Stimulated activated CD4-positive, alpha-beta T cell treated with anti-CD3 and anti-CD28 coated beads, TNF-alpha, amount 100 ng/mL, for 1 hour (primary cell): ENCODE measurements at places on chromosomes 4 and X.

- DNase-seq = no peak
Observed at GRCh38 chr4:106650701-106651100, 282.1 kb upstream of the GIMD1 start.

DNA sequence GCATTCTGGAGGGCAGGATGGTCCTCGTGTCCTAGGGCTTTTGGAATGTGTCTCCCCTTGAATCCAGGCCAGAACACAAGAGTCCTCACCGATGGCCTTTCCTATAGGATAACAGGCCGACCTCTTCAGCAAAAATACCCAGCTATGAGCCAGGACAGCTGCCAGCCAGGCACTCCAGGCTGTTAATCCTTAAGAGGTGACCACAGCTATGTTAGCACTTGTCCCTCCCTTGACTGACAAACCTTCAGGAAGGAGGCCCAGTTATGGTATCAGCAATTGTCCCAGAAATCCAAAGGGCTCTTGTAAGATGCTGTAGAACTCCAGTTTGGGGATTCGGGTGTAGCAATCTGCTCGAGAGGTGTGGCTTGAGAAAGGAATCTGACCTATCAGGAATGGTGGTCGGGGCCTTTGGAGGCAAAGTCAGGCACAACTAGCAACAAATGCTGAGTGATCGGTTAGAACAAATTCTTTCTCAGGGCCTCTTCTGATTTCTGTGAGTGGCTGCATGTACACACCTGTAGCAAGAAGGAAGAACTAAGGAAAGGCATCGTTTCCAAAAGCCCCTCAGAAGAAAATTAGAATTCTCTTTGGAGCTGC is 54.6 kb downstream of the PTCHD1 start:
- DNase-seq = no peak

DNA sequence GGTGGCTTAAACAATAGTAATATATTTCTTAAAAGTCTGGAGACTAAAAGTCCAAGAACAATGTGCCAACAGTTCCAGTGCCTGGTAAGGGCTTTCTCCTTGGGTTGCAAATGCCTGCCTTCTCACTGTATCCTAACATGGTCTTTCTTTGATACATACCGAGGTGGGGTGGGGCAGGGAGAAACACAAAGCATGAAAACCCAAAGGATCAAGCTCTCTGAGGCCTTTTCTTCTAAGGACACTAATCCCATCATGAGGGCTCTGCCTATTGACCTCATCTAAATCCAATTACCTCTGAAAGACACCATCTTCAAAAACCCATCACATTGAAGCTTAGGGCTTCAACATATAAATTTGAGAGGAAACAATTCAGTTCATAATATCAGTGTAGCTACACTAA is 311.3 kb downstream of the GRID2 start:
- DNase-seq = no peak

- no peak for DNase-seq
Observed at GRCh38 chrX:53266914-53267313, 14.5 kb downstream of the IQSEC2 start.

DNA sequence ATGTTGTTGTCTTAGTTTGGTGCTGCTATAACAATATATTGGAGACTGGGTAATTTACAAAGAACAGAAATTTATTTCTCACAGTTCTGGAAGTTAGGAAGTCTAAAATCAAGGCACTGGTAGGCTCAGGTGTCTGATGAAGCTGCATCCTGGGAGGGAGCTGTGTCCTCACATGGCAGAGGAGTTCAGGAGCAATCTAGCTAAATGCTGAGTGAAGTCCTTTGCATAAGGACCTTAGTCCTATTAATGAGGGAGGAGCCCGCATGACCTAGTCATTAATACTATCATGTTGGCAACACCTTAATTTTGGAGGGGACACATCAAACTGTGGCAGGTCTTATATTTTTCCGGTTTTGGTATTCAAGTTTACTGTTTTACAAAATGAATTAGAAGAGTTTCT is 36.0 kb upstream of the NSUN7 start:
- DNase-seq = no peak

DNA sequence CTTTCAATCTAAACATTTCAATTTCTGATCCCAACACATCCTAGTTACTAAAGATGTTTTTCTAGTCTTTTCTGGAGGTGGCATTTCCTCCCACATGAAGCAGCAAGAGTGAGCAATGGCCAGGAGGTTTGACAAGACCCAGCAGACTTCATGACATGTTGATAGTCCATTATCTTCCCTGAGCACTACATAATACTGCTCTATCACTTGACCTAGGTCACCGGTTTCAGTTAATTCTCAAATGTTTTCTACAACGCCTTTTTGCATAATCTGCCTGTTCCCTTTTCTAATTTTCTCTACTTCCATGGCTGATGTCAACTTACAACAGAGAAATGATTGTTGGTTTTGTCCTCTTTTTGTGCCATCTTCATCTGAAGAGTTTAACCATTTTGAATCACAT is 62.0 kb upstream of the GPRIN3 start:
- no peak for DNase-seq

DNA sequence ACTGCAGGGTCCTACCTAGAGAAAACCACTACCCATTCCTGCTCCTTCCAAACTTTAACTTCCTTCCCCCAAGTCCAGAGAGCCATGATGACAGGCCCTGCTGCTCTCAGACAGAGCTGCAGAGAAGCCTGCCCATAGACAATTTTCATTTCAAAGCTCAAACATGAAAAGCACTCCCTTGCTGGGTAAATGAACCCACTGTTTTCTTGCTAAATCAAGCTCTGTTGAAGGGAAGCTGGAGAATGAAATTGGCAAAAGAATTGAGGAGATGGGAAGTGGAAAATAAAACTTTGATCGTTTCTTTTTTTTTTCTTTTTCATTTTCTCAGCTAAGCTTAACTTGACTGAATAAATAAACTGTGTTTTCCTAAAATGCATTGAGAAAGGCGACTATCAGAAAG is 331.1 kb upstream of the CPEB2 start:
- no peak for DNase-seq

- no peak for DNase-seq
Observed at GRCh38 chr4:121711263-121712000, 14.7 kb upstream of the ANXA5 start.

DNA sequence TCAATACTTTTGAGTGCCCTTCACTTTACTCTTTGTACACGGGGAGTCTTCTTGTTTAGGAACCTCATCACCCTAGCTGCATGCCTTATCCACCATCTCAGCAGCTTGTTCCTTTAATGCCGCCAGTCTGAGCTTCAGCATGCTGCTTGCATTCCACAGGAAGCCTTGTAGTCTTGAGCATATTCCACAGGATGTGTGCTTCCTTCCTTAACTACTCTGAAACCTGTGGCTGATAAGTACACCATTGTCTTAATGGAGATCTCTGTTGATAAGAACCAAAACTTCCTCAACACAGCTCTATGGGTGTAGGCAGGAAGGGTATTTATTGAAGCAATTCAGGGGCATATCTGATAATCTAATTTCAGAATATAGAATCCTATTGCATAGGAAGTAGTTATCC is 24.4 kb upstream of the CCNI start:
- DNase-seq = no peak

GRCh38 chr4:135282676-135283075 is 1081.1 kb upstream of the PABPC4L start:
- DNase-seq = no peak

- DNase-seq = no peak
Observed at GRCh38 chr4:92129408-92129994, 174.3 kb upstream of the GRID2 start.

DNA sequence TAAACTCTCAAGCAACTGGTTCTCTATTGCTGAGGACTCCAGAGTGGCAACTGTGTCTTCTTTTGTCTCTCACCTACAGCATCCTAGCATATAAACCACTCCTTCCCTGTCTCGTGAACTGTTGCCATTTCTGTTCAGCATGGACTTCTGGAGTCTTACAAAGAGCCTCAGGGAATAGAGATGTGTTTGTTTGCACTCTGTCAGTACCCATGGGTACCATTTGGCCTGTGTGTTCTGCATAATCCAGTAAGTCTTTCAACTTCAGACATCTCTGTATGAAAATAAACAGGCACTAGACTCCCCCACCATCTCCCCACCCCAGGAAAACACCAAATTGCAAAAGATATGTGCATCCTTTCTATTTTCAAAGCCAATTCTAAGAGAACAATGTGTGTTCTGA is 1351.6 kb upstream of the PABPC4L start:
- no peak for DNase-seq

GRCh38 chrX:11423362-11423818 is 130.2 kb downstream of the AMELX start:
- no peak for DNase-seq

DNA sequence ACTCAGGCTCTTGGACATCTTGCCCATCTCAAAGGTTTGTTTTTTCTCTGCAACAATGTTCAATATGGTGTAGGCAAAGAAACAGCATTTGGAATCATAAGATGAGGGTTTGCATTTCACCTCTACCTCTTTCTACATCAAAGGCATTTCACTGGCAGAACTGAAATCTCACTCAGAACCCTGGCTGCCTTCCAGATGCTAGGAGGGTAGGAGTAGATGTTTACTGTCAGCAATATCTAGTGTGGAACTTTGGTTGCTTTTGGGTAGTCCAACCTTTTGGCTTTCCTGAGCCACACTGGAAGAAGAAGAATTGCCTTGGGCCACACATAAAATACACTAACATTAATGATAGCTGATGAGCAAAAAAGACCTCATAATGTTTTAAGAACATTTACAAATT is 297.0 kb upstream of the KLF3 start:
- DNase-seq = no peak

DNA sequence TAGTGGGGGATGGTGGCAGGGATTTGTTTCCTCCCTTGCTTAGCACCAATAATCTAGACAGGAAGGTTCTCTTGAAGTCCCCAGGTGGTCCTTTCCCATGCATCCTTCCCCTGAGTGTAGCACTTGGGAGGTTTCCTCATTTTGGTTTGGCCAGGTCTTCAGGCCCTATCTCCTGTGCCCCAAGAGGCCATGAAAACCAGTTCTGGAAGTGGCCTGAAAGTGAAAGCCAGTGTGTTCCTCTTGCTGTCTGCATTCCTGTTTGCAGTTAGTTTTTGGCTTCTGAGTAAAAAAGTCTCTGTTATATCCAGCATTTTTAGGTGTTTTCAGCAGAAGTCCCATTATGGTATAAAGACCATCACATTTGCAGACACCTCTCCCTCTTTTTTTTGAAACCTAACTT is 59.5 kb downstream of the MTM1 start:
- no peak for DNase-seq

GRCh38 chr4:66197451-66197850 is 527.2 kb upstream of the EPHA5 start:
- DNase-seq = no peak

GRCh38 chrX:118726396-118726795 is 1.0 kb upstream of the IL13RA1 start:
- no peak for DNase-seq

- no peak for DNase-seq
Observed at GRCh38 chrX:104112326-104112951, at the start of gene ZCCHC18. TSS of gene ZCCHC18 (plus strand) at chrX:104112523. CDS start at chrX:104114112, 1,589 bp downstream.

DNA sequence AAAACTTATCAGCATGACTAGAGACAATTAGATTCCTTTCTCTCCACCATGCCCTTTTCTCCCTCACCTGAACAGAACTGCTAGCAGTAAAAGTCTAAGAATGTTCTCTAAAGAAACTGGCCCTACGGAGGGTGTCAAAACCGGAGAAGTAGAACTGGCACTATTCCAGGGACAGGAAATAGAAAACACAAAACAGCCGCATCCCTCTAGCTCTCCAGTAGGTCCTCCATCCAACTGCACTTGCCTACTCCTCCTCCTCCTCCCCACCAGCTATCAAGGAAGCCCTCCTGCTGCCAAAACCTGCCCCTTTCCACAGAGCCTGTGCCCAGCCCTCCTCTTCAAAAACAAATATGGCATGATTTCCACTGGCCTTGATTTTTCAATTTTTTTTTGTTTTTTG is 28.4 kb downstream of the FUNDC1 start:
- DNase-seq = no peak

DNA sequence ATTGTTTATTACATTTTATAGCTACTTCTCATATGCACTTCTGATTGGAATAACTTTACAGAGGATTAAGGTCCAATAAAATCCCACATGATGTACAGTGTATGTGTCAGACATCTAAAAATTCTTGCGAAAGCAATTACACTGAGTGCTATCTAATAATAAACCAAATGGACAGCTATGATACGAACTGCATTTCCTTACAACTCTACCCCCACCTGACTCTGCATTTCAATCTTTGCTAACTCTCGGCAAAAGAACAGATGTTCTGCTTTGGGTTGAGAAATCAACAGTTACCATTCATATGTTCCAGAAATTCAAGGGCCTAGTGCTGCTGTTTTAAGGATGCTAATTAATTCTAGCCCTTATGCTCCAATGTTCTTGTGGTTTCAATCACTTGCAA is 287.9 kb upstream of the NOCT start:
- DNase-seq = no peak

GRCh38 chr4:23884261-23884660 is 5.6 kb downstream of the PPARGC1A start:
- no peak for DNase-seq

DNA sequence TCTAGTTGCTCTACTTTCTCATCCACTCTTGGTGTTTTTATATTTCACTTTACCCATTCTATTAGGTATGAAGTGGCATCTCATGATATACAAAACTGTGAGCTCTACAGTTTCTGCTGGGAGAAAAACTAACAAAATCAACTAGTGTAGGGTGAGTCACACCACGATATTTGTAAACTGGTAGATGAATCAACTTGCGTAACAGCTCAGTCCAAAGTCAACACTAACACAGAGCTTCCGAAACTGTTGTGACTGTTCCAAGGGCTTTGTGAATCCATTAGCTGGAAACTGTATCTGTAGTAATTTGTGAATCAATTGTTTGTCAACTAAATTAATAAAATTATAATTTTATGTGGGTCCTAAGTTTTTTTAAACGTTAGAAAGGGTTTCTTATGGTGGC is 119.8 kb upstream of the TSPAN5 start:
- DNase-seq = no peak

DNA sequence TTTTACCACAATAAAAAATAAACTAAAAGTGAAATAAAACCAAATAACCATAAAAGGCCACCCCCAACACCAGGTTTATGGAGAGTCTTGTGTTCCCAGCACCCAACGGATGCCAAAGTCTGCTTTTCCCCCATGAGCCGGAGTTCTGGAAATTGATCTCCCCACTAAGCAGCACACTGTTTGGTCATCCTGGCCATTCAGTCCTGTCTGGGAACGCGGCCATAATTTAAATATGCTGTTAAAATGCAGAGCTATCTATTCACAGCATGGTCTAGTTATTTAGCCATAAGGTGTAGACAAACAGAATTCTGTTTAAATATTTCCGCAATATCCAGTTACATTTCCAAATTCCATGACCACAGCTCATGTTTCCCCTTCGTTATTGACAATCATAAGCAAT is 129.6 kb upstream of the TBL1X start:
- DNase-seq = no peak

DNA sequence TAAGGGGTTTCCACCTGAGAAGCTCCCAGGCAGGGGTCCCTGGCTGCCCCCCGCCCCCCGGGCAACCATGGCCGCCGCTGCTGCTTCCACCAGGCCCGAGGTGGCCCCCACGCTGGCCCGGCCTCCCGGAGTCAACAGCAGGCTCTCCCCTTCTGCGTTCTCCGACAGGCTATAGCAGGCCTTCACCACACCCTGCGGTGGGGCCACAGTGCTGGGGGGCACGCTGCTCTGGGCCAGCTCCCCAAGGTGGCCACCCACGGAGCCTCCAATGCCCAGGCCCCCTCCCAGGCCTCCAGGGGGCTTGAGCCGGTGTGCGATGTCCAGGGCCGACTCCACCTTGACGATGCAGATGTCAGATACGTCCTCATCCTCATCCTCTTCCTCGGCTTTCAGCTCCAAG is 72.5 kb downstream of the UBE2K start:
- DNase-seq = no peak

- DNase-seq = no peak
Observed at GRCh38 chr4:152232271-152232670, 303.6 kb downstream of the FBXW7 start.
